ENCODE measurements at places on chromosomes 6 and 20. TPM values are rescaled to one million over a fixed set of nuclear protein-coding genes. Genes with fewer than 3 reads are reported as not detected.

The LTB gene
- 5.4 TPM for total RNA-seq

The NOL7 gene
- total RNA-seq, result 67.0 TPM

DNA sequence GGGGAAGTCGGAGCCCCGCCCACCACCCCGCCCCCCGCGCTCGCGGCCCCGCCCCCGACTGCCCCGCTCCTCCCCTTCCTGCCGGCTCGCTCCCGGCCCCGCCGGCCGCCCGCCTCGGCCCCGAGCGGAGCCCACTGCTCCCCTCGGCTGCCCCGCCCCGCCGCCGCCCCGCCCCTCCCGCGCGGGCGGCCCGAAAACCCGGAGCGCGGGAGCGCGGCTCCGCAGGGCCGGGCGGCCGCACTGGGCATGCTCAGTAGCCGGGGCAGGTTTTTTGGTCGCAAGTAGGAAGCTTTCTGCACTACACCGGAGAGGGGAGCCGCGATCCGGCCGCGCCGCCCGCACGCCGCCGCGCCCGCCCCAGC lies at the start of gene CDYL:
Gene CDYL, plus strand, starts transcription at position 274 of the 362 bp plus-strand sequence. CDS start 380 bp downstream, outside the sequence.
- peak within 1 kb of the TSS; percentile 85 for H3K27ac ChIP-seq
- no peaks in the 10 kb centered on the region for H3K27me3 ChIP-seq
- H3K4me1 ChIP-seq, result peaks cover 28% of the 10 kb centered on the region
- peak within 1 kb of the TSS; percentile 72 for H3K4me3 ChIP-seq
- DNase-seq, result no peak

DNA sequence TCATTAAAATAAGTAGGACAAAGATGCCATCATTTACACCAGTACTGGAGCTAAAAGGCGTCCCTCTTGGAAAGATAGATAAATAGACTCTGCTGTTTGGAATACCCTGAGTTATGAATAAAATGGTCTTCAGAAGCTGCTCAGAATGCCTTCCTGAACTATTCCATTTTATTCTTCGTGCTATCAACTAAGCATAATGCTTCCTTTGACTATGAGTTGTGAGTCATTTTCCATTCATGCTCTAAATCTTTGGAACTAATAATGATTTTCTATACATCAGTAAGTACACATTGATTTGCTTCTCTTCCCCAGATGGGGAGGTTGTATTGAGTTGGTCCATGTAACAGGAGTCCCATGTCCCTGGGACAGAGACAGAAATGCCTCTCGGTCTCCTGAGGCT lies 98.3 kb upstream of the PDE7B start:
- H3K27me3 ChIP-seq, result no peaks in the 10 kb centered on the region
- DNase-seq, result no peak
- H3K4me1 ChIP-seq, result no peaks in the 10 kb centered on the region
- no peak overlapping the region for H3K4me3 ChIP-seq

DNA sequence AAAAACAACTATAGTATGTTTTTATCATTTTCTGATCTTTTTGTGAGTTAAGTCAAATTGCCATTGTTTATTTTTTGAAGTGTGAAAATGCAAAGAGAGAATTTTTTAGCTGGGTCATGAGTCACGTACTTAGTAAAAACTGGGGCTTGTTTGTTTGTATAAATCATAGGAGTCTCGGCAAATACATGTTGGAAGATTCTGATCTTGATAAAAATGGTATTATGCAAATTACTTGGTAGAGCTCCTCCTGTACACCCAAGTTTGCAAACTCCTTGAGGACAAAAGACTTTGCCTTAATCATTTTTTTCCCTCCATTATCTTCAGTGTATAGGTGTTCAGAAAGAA lies 25.8 kb downstream of the TBPL1 start:
- DNase-seq, result no peak
- H3K27ac ChIP-seq, result no peak overlapping the region
- H3K4me1 ChIP-seq, result peaks cover 7% of the 10 kb centered on the region
- peaks cover 12% of the 10 kb centered on the region for H3K36me3 ChIP-seq
- H3K27me3 ChIP-seq, result no peaks in the 10 kb centered on the region
- H3K4me3 ChIP-seq, result no peak overlapping the region

GRCh38 chr6:1580109-1580508 lies 29.6 kb upstream of the FOXC1 start:
- no peak overlapping the region for H3K27ac ChIP-seq
- no peaks in the 10 kb centered on the region for H3K36me3 ChIP-seq
- H3K4me1 ChIP-seq, result no peaks in the 10 kb centered on the region
- DNase-seq, result no peak
- H3K4me3 ChIP-seq, result no peak overlapping the region
- no peaks in the 10 kb centered on the region for H3K27me3 ChIP-seq

GRCh38 chr6:168115748-168116437 lies 36.9 kb upstream of the FRMD1 start:
- no peak overlapping the region for H3K27ac ChIP-seq
- H3K27me3 ChIP-seq, result no peaks in the 10 kb centered on the region
- no peak overlapping the region for H3K4me3 ChIP-seq
- no peaks in the 10 kb centered on the region for H3K36me3 ChIP-seq
- DNase-seq, result no peak

GRCh38 chr20:51095633-51096521 lies 73.0 kb upstream of the KCNG1 start:
- no peak overlapping the region for H3K4me3 ChIP-seq
- H3K4me1 ChIP-seq, result no peaks in the 10 kb centered on the region
- no peak for DNase-seq

GRCh38 chr6:154604119-154604518 lies 93.6 kb upstream of the CNKSR3 start:
- no peak overlapping the region for H3K4me3 ChIP-seq
- no peaks in the 10 kb centered on the region for H3K27me3 ChIP-seq
- no peak overlapping the region for H3K27ac ChIP-seq
- no peak for DNase-seq

GRCh38 chr6:68313911-68314310 lies 321.2 kb upstream of the ADGRB3 start:
- DNase-seq, result no peak
- H3K4me1 ChIP-seq, result no peaks in the 10 kb centered on the region
- no peak overlapping the region for H3K27ac ChIP-seq
- no peaks in the 10 kb centered on the region for H3K36me3 ChIP-seq

- no peaks in the 10 kb centered on the region for H3K27me3 ChIP-seq
- no peak overlapping the region for H3K27ac ChIP-seq
- H3K4me1 ChIP-seq, result no peaks in the 10 kb centered on the region
- no peak overlapping the region for H3K4me3 ChIP-seq
- no peaks in the 10 kb centered on the region for H3K36me3 ChIP-seq
These were observed 122.0 kb upstream of the NRSN1 start for GRCh38 chr6:24004062-24004461.

DNA sequence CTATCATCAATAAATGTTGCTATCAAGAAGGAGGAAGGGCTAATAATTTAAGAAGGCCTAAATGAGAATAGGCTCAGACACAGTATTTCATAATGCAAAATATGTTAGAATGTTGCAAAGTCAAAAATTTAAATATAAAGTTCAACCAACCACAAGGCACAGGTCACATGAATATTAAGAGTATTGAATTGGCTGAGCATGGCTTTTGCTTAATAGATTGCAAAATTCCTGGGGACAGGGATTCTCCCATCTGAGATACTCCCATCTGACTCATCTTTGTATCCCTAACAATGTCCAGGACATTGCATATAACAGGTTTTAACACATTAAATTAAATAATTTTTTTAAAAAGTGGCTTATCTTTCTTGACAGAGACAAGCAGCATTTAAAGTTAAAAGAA lies 32.9 kb upstream of the UTRN start:
- peaks cover 15% of the 10 kb centered on the region for H3K4me1 ChIP-seq
- H3K27ac ChIP-seq, result no peak overlapping the region

DNA sequence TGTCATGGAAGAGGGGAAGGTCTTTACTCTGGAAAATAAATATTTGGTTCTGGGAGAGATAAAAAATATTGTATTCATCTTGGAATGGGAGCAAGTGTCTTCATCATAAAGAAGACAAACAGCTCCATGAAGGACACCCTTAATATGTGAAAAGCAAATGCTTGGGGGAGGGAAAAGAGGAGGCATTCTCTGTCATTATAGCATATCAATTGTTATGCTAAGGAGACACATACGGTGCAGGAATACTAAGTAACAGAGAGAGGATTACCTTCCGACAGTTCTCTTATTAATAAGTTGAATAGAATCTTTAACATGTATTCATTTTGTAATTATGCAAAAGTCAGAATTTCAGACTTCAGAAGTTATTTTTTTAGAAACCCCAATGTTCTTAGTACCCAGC lies 634.4 kb downstream of the UTRN start:
- H3K4me1 ChIP-seq, result no peaks in the 10 kb centered on the region
- no peak overlapping the region for H3K4me3 ChIP-seq
- no peaks in the 10 kb centered on the region for H3K27me3 ChIP-seq
- no peaks in the 10 kb centered on the region for H3K36me3 ChIP-seq
